ENCODE measurements at places on chromosomes 1 and 21.

DNA sequence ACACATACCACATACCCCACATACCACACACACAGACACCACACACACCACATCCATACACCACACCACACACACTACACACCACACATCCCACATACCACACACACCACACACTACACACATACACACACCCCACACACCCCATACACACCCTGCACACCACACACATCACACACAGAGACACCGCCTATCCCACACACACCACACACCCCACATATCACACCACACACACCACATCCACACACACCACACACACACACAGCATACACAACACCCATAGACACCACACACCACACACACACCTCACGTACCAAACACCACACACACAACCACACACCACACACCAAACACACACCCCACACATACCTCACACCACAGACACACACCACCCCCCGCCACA is 68.3 kb downstream of the SLC9A1 start:
- DNase-seq: no peak

DNA sequence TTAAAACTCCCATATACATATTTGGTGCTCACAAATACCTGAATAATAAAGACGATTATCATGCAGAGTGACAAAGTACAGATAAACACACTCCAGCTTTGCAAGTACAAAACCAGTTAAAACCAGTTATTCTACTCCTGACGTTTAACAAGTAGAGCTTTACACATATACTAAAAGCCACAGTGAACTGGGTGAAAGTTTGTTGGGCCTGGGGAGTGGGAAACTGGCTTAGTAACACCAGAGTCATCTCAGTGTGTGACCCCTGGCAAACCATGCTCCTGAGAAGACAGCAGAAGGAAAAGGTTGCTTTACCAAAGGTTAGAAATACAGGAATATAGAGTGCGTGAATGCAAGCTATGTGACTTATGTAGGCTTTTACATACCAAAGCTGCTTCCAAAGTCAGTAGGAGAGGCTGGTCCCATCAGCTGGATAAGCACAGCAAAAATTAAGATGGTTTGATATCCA is 148.1 kb downstream of the NRIP1 start:
- DNase-seq: no peak

GRCh38 chr1:204448344-204448964 is 36.8 kb upstream of the PPP1R15B start:
- no peak for DNase-seq

GRCh38 chr1:112429749-112430148 is 33.7 kb downstream of the CTTNBP2NL start:
- DNase-seq: no peak

DNA sequence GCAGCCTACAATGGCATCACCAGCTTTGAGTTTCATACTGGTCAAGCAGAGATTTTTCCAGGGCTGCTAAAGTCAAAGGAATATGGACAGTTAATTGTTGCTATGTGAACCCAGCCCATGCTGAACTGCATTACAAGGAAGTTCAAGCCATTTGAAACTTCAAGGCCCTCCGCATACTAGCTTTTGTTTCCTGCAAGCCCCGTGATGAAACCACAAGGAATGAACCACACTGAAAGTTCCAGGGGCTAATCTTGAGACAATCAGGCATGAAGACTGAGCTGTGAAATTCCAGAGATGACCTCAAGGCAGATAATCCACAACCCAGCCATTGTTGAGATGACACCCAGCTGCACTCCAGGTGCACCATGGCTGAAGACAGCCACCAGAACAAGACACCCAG is 180.8 kb downstream of the C1orf21 start:
- DNase-seq: no peak

DNA sequence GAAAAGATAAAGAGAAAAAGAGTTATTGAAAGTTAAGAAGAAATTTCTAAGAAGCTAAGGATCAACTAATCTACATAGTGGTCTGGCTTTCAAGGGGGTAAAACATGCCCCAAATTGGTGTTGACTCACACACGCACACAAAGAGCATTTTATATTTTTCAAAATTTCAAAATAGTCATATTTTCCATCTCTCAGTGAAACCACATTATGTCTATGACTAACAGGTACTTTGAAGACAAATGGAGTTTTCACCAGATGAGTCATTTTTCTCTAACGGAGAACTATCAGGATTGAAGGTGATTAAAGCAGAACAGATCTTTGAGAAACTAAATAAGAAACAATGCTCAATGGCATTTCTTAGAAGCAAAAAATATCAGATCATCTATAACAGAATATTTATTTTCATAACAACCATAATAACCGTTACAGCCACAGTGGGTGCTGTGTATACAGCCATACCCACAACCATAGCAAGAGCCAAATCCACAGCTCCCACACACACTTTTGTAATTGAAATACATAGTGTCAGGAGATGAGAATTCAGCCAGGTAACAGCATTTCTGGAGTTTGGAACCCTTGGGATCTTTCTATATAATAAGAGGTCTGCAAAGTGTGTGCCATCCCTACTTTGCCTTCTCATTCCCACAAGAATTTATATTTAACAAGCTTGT is at the start of gene KRTAP21-3:
Gene KRTAP21-3, minus strand, starts transcription at position 539 of the 671 bp plus-strand sequence. Its CDS starts 18 bp downstream, at position 521.
- no peak for DNase-seq

GRCh38 chr1:90835661-90836344 is 118.7 kb upstream of the BARHL2 start:
- DNase-seq: no peak

- no peak for DNase-seq
Observed at GRCh38 chr21:44535963-44536362, 4.0 kb downstream of the KRTAP10-1 start.

GRCh38 chr21:38319781-38320180 is 63.0 kb downstream of the KCNJ15 start:
- DNase-seq: no peak

DNA sequence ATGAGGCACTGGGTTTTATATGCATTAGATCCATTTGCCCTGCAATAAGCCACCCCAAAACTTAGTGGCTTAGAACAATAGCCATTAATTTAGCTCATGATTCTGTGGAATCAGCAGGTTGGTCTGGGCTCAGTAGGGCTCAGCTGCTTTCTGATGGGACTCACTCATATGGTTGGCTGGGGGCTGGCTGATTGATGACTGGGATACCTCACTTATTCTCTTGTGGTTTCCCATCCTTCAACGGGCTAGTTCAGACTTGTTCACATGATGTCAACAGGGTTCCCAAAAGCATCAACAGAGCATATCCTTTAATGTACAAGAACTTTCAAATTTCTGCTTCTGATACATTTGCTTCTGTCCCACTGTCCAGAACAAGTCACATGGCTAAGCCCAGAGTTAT is 43.2 kb downstream of the DNM3 start:
- no peak for DNase-seq

DNA sequence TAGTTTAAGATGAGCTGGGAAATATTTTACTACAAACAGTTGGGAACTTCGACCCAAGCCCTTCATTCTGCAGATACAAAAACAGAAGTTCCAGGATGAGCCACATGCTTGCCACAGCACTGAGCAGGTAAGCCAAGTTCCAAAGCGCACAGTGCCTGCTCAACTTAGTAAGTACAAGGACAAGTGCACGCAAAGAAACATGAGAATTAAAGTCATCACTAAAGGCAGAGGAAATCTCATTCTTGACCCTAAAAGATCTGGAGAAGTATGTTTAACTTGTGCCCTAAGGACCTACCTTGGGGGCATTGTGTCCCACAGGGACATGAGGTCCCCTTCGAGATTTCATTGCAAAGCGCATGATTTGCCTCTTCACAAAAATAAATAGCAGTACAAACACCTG is 1.2 kb upstream of the UBAP2L start:
- peak; percentile 24 for DNase-seq

DNA sequence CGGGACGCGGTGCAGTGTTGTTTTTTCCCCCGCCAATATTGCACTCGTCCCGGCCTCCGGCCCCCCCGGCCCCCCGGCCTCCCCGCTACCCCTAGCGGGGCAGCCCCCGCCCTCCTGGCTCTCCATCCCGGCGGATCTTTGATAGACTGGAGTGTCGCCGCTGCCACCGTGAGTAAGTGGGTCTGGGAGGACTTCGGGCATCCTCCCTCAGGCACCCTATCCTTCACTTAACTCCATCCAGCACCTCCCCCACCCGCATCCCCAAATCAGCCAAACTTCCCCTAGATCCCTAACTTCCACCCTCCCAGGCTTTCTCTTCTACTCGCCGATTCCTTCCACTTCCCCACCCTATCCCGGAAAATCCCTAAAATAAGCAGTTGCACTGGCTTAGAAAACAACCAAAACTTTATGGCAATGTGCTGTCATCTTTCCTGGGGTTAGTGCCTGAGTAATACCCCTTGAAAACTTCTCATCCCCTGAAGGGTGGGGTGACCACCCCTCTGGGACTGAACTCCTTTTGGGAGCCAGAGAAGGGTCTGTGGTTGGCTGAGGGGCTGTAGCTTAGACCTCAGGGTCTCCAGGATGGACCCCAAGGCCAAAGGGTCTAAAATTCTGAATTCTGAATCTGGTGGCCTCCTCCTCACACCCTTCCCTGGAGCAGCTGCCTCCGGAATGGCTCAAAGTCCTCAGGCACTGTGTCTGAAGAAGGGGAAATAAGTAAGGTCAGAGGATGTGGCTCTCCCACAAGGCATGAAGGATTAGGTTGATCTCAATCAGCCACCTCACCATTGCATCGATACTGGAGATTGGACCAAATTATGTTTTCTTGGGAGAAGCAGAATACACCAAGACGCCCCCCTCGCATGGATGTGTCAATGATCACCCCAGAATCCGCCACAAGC is 12.2 kb downstream of the THBS3 start:
- no peak for DNase-seq

DNA sequence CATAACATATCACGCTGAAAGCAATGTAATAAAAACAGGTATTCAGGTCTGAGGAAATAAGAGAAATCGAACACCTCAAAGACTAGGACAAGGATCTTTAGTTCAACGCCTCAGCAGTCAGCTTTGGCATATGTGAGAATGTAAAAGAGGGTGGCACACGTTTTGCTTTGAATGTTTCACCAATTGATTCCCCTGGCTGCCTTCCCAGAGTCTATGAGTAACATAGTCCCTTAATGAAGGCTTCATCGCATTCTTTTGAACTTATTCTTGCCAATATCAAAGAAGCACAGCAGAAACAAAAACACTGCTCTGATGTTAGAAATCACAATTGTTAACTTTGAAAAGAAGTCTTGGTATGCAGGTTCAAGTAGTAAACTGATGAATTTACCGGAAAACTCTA is 764.8 kb downstream of the ADGRL2 start:
- DNase-seq: no peak

- DNase-seq: no peak
Observed at GRCh38 chr1:66752671-66753371, 562 bp downstream of the DYNLT5 start.

DNA sequence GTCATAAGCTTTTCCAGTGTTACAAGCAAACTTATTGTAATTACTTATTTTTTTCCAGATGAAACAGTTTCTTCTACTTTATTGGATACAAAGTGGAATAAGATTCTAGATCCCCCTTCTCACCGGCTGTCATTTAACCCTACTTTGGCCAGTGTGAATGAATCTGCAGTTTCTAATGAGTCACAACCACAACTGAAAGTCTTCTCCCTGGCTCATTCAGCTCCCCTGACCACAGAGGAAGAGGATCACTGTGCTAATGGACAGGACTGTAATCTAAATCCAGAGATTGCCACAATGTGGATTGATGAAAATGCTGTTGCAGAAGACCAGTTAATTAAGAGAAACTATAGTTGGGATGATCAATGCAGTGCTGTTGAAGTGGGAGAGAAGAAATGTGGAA is 95.5 kb downstream of the ZFYVE9 start:
- no peak for DNase-seq

GRCh38 chr1:115258302-115258866 is 79.7 kb downstream of the NGF start:
- no peak for DNase-seq

DNA sequence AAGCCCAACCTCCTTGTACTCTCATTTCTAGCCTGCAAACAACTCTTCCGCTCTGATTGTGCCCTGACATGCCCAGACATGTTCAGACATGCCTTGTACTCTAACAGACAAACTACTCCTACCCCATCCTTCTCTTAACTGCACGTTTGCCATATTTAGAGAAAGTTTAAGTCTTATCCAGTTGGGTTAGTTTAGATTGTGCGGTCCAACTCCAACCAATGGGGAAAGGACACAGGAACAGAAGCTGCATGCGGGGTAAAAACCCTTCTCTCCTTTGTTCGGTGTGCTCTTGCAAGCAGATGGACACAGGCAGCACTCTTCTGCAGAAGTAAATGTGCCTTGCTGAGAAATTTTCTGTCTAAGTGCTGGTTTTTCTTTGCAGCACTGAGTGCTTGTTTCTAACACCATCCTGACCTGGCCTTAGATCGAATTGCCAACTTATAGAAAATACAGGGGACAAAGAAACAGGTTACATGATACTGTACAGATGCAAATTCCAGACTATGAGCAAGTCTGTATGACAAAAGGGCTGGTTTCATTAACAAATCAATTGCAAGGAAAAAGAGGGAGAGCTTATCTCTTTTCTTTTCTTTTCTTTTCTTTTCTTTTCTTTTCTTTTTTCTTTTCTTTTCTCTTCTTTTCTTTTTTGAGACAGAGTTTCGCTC is 35.8 kb upstream of the IFNGR2 start:
- DNase-seq: no peak

GRCh38 chr1:37288900-37289299 is 185.5 kb upstream of the ZC3H12A start:
- DNase-seq: no peak

DNA sequence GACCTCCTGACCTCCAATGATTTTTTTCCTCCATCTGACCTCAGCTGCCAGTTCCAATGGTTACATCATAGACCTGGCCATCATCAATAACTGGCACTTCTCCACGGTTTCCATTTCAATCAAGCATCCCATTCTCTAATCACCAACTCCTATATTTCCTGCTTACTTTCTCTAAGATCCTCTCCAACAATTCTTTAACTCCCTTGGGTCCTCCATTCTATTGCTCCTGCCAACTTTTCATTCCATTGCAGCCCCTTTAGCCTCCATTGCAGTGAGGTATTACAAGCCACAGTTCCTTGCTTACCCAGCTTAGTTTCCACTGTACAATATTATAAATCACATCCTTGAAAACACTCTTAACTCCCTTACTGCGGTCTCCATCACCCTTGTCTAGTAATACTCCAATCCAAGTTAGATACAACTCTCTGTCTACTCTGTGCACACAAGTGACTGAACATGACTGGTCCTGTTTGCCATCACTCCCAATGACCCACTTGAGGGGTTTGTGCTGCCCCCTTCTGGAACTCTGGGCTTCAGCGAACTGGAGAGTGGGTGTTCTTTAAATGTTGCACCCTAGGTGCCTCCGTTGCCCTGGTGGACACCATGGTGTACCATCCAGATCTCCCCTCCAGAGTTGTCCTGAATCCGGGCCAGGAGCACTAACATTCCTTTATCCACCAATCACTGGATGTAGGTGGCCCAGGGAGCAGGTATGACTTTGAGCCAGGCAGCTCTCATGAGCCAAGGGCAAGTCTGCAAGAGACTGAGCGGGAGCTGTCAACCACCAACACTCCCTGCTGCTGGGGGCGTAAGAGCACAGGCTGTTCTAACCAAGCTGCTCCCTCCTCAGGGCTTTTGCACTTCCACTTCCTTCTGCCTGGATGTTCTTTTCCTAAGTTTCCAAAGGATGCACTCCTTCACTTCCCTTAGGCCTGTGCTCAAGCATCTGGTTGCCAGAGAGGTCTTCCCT is 3.7 kb upstream of the FNDC7 start:
- no peak for DNase-seq

GRCh38 chr1:17566892-17567291 is 27.4 kb downstream of the ARHGEF10L start:
- no peak for DNase-seq

GRCh38 chr1:79845936-79846335 is 839.4 kb upstream of the ADGRL4 start:
- no peak for DNase-seq

- DNase-seq: no peak
Observed at GRCh38 chr1:14976256-14976655, 177.3 kb upstream of the TMEM51 start.

GRCh38 chr1:33322109-33322508 is 1.2 kb upstream of the A3GALT2 start:
- DNase-seq: no peak

Measured in NCI-H510A treated with DMSO at 0.1 percent for 48 hours (cell line).